CD8-positive, alpha-beta memory T cell (primary cell): ENCODE measurements at places on chromosomes 1 and 21. TPM values are rescaled to one million over a fixed set of nuclear protein-coding genes. Genes with fewer than 3 reads are reported as not detected.

GRCh38 chr1:246427611-246428010, 79.5 kb downstream of the SMYD3 start:
- H3K27me3 ChIP-seq = no peaks in the 10 kb centered on the region
- no peaks in the 10 kb centered on the region for H3K4me1 ChIP-seq
- H3K27ac ChIP-seq = no peak overlapping the region
- no peaks in the 10 kb centered on the region for H3K36me3 ChIP-seq
- no peak for DNase-seq

DNA sequence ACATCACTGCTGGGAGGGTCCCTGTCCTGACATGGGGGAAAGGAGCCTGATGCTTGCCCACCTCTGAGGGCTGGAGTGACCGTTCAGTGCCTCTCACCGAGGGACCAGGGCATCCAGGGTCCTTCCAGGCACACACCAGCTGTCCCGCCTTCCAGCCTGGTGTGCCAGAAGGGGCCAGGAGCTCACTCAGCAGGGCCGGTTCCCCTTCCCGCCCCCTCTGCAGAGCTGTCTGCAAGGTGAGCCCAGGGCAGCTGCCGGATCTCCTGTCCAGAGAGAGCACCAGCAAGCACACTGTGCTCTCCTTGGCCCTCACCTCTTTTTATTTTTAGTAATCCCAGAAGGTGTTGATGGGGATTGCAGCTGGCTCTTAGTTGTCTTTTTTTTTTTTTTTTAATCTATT, 16.9 kb downstream of the H6PD start:
- no peaks in the 10 kb centered on the region for H3K27me3 ChIP-seq
- no peak overlapping the region for H3K27ac ChIP-seq
- no peaks in the 10 kb centered on the region for H3K36me3 ChIP-seq

RPTN gene
- not detected for total RNA-seq

GALE gene
- total RNA-seq = 55.3 TPM

GRCh38 chr21:42343963-42344510, 6.8 kb downstream of the TFF2 start:
- H3K4me1 ChIP-seq = no peaks in the 10 kb centered on the region
- no peak overlapping the region for H3K27ac ChIP-seq
- no peaks in the 10 kb centered on the region for H3K36me3 ChIP-seq
- no peak overlapping the region for H3K4me3 ChIP-seq
- no peaks in the 10 kb centered on the region for H3K27me3 ChIP-seq

LDLRAD1 gene
- total RNA-seq = not detected
